ENCODE measurements at places on chromosomes 6 and 20. TPM values are rescaled to one million over a fixed set of nuclear protein-coding genes. Genes with fewer than 3 reads are reported as not detected.

- DNase-seq, result peak; percentile 53
Measured at GRCh38 chr6:13767121-13767808, 47.1 kb downstream of the MCUR1 start.

DNA sequence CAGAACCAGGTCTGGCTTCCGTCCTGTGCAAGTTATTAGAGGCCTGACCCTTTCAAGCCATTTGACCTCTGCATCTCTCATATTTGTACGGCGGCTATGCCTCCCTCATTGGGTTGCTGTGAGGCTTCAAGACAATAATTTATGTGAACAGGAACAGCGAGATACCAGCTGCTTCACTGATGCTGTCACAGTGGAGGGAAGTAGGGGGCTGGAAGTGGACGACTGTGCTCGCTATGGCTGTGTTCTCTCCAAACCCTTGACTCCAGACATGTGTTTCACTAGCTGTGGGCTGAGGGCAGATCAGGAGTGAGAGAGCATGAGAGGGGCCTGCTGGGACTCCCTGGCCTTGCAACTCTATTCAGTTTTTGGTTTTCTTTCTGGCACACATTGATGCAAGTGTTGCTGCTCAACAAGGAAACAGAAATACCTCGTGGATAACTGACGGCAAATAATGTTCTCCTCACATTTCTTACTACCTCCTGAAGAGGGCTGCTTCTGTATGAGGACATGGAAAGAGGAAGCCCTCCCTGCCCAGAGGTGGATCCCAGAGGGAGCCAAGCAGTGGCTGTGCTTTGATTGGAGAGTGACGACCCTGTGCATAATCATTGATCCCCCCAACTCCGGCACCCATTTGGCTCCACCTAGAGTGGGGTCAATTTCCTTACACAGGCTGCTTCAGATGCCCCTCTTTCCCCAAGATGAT is 34.7 kb upstream of the SCP2D1 start:
- DNase-seq, result no peak

DNA sequence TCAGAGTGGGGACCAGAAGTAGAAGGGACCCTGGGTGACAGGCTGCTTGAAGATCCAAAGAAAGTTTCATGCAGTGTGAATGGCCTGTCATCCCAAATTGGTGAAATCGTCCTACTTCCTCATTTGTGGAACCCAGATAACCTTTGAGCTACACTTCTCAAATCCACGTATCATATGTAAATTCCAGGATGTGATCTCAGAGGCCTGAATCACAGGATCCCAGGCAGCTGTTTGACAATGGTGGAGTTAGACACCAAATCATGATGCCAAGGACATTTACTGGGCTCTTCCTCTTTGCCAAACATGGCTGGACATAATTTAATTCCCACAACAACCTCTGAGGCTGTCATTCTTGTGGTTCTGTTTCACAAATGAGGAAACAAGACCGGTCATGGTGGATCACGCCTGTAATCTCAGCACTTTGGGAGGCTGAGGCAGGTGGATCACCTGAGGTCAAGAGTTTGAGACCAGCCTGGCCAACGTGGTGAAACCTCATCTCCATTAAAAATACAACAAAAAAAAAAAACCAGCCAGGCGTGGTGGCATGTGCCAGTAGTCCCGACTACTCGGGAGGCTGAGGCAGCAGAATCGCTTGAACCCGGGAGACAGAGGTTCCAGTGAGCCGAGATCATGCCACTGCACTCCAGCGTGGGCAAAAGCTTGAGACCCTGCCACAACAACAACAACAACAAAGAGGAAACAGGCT is 39.9 kb upstream of the TTPAL start:
- peak; percentile 14 for DNase-seq

- peak; percentile 100 for DNase-seq
Measured at GRCh38 chr6:14743474-14744211, 502.2 kb upstream of the JARID2 start.

GRCh38 chr20:32918751-32919150 is 60.0 kb downstream of the EFCAB8 start:
- DNase-seq, result no peak

Gene ANKRD66
- not detected for total RNA-seq

DNA sequence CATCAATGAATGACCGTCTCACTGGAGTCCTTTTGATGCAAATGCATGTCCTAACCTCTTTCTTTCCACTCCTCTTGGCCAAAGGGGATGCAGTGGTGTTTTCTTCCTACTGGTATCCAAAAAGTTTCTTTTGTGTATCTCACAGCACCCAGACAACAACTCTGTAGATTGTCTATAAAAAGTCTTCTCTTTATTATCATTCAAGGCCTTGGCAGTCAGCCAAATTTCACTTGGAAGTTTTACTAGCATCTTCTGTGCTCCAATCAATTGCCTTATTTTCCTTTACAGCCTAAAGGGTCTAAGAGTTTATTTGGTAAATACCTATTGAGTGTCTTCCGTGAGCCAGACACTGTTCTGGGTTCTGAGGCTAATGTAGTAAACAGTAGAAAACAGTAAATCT is 150.2 kb upstream of the RNF217 start:
- no peak for DNase-seq

DNA sequence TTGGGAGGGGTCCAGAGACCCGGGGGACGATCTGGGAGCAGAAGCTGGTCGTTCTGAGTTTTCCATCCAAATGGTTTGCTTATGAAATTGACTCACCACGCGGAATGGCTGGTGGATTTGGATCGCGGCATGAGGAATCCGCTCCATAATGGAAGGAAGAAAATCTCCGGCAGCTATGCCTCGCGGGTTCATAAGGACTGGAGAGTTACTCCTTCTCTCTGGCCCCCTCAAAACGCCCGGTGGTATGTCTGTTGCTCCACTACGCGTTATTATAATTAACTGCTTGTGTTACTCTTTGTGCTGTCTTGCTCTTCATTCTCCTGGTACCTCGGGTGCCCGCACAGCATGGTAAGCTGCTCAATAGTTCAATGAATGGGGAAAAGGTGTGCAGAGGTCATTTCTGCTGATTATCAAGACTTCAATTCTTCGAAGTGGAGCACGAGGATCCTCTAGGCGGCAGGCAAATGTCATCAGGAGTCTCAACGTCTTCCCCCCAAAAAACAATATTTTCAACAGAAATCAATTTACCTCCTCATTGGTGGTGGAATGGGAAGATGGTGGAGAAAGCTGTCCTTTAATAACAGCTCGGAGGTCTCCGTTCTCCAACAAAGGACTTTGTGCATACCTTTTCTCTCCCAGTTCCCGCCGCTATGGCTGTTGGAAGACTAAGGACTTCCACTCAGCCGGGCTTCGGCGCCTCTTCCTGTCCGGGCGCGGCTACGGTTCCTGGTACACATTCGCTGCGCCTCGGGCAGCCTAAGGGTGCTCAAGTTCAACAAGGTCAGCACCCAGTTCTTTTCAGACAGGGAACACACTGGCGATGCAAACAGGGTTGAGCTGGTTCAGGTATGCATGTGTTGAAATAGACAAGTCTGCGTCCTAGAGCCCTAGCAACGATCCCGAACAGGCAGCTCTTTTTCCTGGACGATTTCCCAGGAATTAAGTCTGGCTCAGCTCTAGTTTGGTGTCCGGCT is 9.2 kb upstream of the PRSS16 start:
- peak; percentile 58 for DNase-seq

Gene ELOVL4
- total RNA-seq, result 2.5 TPM

DNA sequence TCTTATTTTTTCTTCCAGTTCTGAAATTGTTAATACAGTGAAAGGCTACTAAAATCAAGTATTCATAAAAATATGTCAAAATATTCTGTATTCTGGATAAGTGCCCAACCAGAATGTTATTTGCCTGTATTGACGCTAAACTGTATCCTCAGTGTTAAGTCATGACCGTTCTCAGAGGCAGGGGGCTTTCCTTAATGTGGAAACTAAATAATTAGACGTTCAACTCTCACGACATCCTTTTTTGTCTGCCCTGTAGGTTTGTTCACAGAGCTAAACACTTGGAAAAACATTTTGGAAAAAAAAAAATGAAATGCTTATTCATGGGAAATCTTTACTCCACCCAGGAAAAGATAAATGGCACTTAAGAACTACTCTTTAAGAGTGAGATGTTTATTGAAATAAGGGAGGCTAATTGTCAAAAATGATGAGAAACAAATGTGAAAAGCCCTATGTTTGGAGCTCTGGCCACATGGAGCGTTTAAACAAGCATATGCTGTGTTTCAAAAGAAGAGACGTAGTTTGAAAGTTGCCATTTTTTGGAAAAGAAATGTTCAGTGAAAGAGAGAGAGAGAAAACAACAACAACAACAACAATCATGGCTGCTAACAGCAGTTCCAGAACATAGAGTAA is 453.1 kb upstream of the MARCKS start:
- no peak for DNase-seq

Gene HLA-DQB2
- total RNA-seq, result not detected

Gene PLCB4
- total RNA-seq, result 3.7 TPM

GRCh38 chr6:73746787-73747186 is 50.8 kb downstream of the CD109 start:
- peak; percentile 23 for DNase-seq

DNA sequence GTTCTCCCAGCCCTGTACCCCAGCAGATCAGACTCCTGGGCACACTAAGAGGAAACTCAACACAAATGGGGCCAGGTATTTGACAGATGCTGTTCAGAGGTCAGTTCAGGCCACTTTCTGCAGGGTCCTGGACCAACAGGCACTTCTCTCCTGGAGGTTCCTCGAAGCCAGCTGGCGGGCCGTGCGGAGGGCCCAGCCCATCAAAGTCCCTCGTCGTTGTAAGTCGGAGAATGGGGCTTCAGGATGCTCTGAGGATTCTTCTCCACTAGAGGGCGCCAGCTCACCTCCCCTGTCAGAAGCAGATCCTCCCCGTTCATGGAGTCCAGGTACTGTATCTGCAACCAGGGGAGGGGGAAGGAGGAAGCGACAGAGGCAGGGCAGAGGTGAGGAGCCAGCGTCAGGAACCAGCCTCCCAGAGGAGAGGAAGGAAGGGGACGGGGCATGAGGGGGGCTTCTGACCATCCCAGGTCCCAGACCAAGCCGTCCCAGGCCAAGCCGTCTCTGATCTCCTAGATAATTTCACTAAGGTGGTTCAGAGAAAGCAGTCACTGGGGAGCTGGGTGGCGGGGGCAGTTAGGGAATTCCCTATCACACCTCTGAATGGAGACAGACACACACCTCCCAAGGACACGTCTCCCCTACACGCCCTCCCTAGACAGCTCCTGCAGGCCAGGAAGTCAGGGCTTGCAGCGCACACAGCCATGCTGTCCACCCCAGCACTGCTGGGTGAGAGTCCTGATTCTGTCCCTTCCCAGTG is 11.7 kb upstream of the FAM83C start:
- peak; percentile 93 for DNase-seq

GRCh38 chr20:48295445-48295903 is 510.2 kb upstream of the SULF2 start:
- DNase-seq, result peak; percentile 81

GRCh38 chr6:143443096-143443495 is 7.4 kb downstream of the ADAT2 start:
- DNase-seq, result no peak

DNA sequence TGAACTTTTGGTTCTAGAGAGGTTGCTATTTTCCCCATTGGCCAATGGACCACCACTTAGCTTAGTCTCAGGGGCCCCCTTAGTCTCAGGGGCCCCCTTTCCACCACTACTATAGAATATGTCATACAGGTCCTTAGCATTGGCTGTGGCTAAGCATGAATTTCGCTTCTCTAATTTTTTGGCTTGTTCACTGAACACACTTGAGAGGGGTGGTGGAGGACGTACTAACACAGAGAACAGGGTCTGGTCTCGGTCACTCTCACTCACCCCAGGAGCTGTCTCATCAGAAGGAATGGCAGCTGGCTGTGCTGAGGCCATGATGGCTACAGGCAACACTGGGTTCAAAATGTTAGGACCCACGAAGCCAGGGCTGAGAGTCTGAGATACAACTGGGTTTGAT is 30.3 kb downstream of the ZNF318 start:
- no peak for DNase-seq

- no peak for DNase-seq
Measured at GRCh38 chr6:155264693-155265320, 994 bp downstream of the CLDN20 start.

Gene CAPN11
- total RNA-seq, result not detected

Gene HRH3
- not detected for total RNA-seq

DNA sequence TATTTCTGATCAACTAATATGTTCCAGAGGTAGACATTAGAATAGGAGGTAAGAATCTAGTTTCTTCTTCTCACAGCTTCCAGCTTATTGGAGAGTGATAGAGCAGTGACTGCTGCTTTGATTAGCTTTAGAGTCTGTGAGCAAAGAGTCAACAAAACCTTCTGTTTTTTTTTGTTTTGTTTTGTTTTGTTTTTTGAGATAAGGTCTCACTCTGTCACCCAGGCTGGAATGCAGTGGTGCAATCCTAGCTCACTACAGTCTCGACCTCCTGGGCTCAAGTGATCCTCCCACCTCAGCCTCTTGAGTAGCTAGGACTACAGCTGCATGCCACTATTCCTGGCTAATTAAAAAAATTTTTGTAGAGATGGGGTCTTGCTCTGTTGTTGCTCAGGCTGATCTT is 39.3 kb downstream of the TSBP1 start:
- no peak for DNase-seq

Gene TMEM74B
- 0.06 TPM for total RNA-seq

DNA sequence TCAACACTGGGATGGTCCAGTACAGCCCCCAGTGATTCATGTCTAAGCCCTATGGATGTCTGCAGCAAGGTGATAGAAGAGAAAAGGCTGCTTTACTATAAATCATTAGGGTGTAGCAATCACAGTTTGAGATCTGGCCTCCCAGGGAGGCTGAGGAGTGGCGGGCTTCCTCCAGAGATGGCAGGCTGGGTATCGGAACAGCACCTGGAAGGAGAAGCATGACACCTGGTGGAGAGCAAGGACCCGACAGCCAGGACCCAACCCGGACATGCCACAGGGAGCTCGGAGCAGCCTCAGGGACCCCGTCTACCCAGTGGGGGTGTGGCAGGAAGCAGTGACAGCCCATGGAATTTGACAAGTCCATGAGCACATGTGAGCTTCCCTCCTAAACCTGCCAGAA is 114.8 kb upstream of the CD93 start:
- DNase-seq, result peak; percentile 61

- no peak for DNase-seq
Measured at GRCh38 chr6:90045535-90045934, 151.3 kb downstream of the GJA10 start.

DNA sequence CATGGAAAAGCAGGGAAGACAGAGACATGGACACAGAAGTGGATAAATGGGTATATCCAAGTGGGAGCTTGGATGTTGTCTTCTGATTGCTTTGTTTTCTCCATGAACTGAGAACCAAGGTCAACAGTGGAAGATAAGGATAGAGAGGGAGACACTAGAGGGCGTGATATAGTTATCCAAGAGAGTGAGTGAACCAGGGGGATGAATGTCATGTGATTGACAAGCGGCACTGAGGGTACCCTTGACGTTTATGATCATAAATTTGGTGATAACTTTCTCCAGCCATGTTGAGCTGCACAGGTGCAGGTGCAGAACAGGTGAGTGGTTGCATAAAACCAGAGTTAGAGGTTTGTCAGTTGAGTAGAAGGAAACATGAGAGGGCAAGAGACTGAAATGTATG is 20.7 kb downstream of the EBF4 start:
- DNase-seq, result no peak

- peak; percentile 11 for DNase-seq
Measured at GRCh38 chr6:159533568-159533967, 159.5 kb downstream of the SOD2 start.

- peak; percentile 74 for DNase-seq
Measured at GRCh38 chr6:45422503-45423110, 44.9 kb upstream of the SUPT3H start.

Gene PI16
- not detected for total RNA-seq

- DNase-seq, result no peak
Measured at GRCh38 chr20:11426948-11427347, 490.7 kb upstream of the BTBD3 start.

Gene OR2H2
- not detected for total RNA-seq

GRCh38 chr6:35973670-35974222 is 50.7 kb downstream of the SLC26A8 start:
- peak; percentile 65 for DNase-seq

All from Daoy (cell line).